ENCODE measurements at places on chromosomes 6 and 20.

GRCh38 chr6:41705311-41705995, 30.0 kb downstream of the TFEB start:
- DNase-seq = no peak

DNA sequence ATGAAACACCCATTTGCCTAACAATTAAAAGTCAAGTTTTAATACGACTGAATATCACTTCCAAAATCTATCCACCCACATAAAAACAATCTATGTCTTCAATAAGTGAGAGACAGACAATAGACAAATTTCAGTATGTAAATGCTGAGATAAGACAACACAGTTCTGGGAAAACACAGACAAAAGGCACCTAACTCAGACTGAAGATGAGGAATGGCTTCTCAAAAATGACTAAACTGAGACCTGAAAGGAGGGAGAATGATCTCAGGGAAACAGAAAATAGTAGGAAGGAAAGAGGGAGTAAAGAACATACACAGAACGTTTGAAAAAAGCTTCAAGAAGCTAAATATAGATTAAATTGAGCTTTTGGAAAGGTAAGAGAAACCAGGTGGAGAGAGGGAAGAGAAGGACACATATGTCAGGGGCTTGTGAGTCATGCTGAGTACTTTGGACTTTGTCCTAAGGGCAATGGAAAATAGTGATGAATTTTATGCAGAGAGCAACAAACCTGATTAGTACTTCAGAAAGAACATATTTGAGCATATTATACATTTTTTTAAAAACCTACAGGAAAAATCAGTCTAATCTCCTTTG, 16.1 kb downstream of the LMBRD1 start:
- DNase-seq = no peak

DNA sequence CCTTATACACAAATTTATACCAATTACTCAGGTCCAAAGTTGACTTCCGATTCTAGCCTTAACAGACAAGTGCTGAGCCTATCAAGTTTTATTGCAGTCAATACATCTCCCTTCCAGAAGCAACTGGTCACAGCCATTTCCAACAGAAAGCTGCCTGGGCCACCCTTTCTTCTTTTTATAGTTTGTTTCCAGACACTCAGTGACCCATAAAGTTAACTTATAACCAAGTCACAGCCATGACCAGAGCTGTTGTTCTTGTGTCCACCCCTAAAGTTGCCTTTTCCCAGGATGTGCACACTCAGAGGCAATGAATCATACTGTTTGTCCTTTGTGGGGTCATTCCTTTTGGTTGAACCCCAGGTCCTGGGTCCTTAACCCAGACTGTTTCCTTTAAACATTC, 89.9 kb downstream of the CD83 start:
- no peak for DNase-seq

GRCh38 chr6:152879681-152880080, 103.2 kb downstream of the FBXO5 start:
- DNase-seq = no peak

GRCh38 chr6:159204605-159205004, 35.4 kb downstream of the FNDC1 start:
- no peak for DNase-seq

DNA sequence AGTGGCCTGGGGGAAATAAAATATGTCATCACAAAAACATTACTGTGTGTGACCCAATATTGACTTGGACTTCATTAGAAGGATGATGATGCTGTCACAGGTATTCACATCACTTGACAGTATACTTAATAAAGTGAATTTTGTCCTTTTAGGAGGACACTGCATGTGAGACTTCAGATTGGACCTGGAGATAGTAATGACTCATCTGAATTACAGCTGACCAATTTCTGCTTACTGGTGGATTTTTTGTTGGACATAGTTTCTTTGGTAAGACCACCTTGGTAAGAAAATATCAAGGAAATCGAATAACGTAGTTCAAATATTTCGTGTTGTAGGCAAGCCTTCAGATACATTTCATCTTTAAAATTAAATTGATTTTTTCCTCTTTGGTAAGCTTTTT, 57.1 kb downstream of the DOP1A start:
- DNase-seq = no peak

DNA sequence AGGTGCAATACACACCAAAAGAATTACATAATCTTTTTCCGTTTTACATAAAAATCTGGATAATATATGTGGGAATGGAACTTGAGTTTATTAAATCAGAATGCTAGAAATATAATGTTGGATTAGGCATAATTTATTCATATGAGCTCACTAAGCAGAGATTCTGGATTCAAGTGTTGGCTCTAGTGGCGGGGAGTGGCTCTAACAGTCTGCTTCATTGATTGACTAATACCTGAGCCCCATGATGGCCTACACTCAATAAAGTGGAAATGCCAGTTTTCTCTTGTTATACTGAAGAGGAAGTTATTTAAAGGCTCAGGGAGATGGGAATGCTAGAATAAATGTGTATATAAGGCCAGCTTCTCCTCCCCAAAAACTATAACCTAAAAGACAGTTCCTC, 285.5 kb upstream of the MOCS1 start:
- DNase-seq = no peak

GRCh38 chr6:129890164-129890563, 29.0 kb upstream of the TMEM244 start:
- no peak for DNase-seq

DNA sequence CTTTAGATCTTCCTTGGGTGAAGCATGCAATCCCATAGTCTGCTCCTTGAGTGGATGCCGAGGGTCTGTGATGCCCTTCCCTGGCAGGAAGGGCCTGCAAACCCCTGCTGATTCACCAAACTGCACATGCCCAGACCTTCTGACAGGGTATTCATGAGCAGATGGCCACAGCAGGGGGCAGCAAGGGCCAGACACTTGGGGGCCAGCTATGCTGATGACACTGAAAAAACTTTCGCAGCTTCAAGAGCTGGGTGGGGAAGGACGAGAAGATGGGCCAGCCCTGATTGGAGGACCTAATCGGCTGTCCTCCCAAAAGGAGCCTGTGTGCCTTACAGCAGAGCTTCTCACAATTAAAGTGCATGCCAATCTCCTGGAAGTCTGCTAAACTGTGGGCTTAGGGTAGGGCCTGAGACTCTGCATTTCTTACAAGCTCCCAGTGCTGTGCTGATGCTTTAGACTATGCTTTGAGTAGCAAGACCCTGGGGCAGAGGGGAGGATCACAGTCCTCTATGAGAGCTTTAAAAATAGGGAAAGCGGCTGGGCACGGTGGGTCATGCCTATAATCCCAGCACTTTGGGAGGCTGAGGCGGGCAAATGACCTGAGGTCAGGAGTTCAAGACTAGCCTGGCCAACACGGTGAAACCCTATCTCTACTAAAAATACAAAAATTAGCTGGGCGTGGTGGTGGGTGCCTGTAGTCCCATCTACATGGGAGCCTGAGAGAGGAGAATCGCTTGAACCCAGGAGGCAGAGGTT, 15.2 kb upstream of the GDAP1L1 start:
- no peak for DNase-seq

GRCh38 chr6:24721461-24722215, 2.7 kb upstream of the C6orf62 start:
- no peak for DNase-seq

DNA sequence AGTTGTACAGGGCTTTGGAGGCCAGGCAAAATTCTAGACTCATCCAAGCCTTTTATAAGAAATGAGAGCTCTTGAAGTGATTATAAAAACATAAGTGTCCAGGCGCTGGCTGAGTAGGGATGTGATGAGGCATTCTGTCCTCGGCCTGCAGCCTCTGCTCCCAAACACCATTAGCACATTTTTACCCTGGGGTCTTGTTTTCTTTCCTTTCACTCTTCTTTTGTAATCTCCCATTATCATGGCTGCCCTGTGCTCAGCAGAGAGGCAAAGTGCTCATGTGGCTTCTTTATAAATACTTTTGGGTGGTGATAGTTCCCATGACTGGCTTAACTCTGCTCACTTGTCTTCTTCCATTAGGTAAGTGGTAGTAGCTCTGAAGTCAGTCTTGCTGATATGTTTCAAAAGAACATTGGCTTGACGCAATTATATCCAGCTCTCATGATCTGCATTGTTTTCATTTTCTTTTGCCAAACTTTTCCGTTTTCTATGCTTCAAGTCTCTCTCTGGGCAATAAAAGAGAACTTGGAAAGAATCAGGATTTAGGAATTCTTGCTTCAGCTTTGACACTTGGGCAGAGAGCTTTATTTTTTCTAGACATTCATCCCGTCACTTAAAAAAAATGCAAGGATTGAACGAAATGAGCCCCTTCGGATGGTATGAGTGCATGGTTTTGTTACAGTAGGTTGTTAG, 61.1 kb downstream of the CAP2 start:
- DNase-seq = peak; percentile 82

DNA sequence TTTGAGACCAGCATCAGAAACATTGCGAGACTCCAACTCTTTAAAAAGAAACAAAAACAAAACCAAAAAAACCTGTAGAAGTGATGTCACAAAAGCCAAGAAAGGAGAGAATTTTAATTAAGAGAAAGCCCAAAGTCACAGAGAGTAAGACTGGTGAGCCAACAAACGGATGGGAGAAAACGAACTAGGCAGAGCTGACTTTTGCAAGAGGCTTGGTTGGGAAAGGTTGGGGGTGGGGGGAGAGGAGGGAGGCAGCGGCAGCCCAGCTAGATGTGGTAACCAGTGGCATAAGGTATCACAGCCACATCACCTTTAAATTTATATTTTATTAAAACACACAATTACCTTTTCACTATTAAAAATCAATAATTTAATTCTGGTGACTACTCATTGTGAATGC, 23.5 kb downstream of the NOL7 start:
- no peak for DNase-seq

DNA sequence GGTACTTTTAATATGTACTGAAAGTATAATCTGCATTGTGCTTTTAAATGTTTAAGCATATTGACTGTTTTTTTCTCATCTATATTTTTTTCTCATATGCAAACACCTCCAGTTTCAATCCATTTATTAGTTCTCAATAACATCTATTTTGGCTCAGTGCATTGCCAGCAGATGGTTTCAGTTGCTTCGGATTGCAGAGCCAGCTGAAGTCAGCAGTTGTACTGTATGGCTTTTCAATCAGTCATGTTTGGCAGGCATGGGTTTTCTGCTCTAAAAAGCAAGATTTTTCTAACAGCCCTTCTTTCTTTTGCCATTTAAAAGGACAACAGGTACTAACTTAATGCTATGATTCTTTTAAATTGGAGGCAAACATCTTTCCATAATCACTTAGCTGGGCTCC, 121.2 kb downstream of the CD109 start:
- no peak for DNase-seq

DNA sequence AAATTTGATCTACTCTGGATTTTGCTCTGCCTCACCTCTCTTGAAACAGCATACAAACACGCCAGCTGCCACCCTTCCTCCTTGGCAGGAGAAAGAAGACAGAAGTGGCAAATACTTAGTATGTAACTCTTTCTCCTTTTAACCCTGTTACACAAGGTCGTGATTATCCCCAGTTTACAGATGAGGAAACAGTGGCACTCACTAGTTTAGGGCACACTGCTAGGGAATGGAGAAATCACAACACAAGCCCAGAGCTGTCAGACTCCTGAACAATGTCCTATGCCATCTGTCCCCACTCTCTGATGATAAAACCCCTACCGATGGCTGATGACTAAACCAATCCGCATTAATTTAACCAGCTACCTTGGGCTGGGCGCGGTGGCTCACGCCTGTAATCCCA, 79.7 kb downstream of the FGD2 start:
- DNase-seq = no peak

GRCh38 chr20:50313827-50314677, 123.4 kb downstream of the CEBPB start:
- no peak for DNase-seq

GRCh38 chr6:108343894-108344293, 49.0 kb downstream of the AFG1L start:
- no peak for DNase-seq

- no peak for DNase-seq
Measured at GRCh38 chr6:18742406-18742805, 355.3 kb downstream of the RNF144B start.

DNA sequence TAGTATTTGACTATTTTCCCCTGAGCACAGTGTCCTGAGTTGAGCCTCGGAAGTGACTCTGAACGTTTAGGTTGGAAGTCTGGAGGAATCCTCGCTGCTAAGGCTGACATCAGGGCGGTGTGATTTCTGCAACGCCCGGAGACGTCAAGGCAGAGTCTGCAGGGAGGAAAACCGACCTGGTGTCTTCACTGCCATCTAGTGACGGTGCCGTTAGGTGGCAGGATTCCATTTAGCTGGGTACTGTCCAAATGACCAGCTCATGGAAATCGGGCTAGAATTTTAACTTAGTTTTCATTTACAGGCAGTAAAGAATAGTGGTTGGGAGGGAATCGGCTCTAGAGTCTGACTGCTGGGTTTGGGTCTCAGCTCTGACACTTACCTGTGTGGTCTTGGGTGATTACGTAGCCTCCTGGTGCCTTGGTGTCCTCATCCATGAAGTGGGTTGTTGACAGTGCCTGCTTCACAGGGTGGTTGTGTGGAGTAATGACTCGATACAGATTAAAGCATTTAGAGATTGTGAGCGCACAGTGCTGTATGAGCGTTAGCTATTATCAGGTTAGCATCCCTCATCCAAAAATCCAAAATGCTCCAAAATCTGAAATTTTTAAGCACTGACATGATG, 35.0 kb downstream of the FOXF2 start:
- DNase-seq = no peak

GRCh38 chr20:50366270-50367103, 143.7 kb upstream of the PTPN1 start:
- peak; percentile 8 for DNase-seq

GRCh38 chr20:56839222-56839621, 210.1 kb downstream of the TFAP2C start:
- no peak for DNase-seq

- no peak for DNase-seq
Measured at GRCh38 chr6:87287251-87287650, 35.1 kb upstream of the SMIM8 start.

DNA sequence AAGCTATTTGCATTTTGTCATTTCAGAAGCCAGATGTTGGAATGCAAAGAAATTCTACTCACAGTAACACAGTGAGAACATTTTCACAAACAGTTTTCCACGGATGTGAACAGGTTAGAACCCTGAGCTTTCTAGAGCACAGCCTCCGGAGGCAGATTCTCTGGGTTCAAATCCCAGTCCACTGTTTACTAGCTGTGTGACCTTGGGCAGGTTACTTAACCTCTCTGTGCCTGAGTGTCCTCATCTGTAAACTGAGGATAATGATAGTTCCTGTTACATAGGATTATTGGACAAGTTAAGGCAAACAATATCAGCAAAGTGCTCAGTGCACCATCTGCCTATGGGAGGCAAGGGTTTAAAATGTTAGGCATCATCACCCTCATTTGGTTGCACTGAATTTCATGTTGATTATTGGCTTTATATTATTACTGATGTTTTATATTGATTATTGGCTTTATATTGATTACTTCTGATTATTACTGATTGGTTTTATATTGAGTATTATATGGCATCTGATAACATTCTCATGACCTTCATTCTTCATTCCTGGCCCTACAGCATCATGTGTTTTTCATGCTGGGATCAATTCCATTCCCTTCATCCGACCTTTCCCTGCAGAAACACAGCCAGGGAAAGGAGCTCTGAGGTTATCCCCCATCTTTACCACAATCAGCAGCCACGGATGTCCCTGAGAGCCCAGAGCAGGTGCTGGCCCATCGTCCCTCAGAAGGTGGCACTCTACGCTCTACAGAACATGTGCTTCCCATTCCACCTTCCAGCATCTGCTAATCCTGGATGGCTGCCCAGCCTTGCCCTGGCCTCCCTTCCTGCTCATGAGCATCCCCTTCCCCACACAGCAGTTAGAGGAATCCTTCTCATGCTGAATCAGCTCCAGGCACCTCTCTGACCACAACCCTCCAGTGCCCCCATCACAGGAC, 283.1 kb downstream of the PREX1 start:
- DNase-seq = no peak

Data from AG09309 (cell line).